Activated CD8-positive, alpha-beta T cell treated with anti-CD3 and anti-CD28 coated beads, Interleukin-2, amount 10 ng/mL, durations not matched to agents 7 days and 5 days (primary cell): ENCODE measurements at places on chromosomes 7 and 10. TPM values are rescaled to one million over a fixed set of nuclear protein-coding genes. Genes with fewer than 3 reads are reported as not detected.

The CLCN1 gene
- total RNA-seq: not detected

- no peak for DNase-seq
These were observed 13.2 kb upstream of the HPSE2 start for GRCh38 chr10:99248824-99249223.

DNA sequence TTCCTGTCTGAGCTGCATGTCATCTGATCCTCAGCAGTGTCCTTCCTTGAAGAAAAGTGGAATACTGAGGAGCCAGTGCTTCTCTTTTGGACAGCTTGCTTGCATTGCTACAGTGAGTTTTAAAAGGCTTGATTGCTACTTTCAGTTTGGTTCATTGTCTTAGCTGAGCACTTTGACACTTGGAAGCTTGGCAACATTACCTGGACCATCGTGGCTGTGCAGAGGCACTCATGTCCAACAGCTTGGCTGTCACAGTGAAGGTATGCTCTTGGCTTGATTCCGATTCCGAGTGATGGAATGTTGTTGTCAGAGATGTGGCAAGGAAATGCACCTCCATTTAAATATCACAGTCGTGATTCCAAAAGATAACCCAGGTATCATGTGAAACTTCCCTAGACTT, 102.4 kb downstream of the FAS start:
- DNase-seq: no peak

- no peak for DNase-seq
These were observed 759 bp upstream of the ELAPOR2 start for GRCh38 chr7:87060288-87060537.

DNA sequence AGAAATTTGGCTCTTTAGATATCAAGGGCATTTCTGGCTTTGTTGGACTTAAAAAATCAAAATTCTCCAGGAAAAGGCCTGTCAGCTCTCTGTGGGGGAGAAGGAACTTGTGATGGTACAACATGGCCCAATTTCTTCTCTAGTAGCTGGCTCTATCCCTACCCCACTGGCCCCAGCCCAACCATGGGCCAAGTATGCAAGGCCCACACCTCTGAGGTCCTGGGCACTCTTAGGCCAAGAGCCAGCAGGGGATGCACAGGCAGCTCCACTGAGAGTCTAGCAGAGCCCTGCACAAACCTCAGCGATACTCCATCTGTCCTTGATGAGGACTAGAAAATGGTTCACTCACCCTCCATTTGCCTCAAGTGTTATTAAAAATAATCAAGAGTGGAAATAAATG, 261.2 kb downstream of the C7orf25 start:
- no peak for DNase-seq

- DNase-seq: no peak
These were observed 12.9 kb downstream of the C10orf67 start for GRCh38 chr10:23331567-23332301.

- DNase-seq: no peak
These were observed 584.7 kb downstream of the PHTF2 start for GRCh38 chr7:78383096-78383880.
